Upper lobe of right lung (tissue), 1 donor: ENCODE measurements at places on chromosomes 2 and 18. TPM values are rescaled to one million over a fixed set of nuclear protein-coding genes. Genes with fewer than 3 reads are reported as not detected.

DNA sequence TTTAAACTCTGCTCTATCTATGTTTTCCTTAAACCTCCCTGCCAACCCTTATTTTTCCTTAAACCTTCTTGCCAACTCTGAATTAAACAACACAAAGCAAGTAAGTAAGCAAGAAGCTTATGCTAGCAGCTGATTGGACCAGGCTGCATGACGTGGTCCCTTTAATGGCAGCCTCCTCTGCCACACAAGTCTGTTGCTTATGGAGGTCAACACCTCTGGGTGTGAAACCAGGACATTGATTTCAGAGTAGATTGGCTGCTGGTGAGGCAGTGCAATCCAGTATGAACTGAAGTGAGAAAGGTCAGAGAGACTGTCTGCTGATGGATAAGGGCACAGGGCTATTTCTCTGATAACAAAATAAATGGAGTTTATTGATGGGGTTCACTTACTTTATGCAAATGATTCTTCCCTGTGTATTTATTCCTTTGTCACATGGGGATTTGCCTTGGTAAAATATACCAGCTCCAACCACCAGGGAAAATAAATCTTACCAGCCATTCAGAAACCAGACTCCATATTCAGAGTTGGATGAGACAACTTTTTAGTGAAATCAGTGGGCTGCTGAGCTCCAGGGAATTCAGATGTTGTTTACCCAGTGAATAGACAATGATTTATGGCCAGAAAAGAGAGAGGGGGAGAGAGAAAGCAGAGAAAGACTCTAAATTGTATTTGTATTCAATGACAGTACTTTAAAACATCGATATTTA, 112.2 kb upstream of the NCKAP5 start:
- DNase-seq = no peak

- no peak for DNase-seq
These were observed 525.4 kb upstream of the SALL3 start for GRCh38 chr18:78454221-78454620.

The CLEC4F gene
- 1.2 TPM for total RNA-seq

GRCh38 chr2:201466050-201466675, 14.6 kb downstream of the STRADB start:
- DNase-seq = no peak

DNA sequence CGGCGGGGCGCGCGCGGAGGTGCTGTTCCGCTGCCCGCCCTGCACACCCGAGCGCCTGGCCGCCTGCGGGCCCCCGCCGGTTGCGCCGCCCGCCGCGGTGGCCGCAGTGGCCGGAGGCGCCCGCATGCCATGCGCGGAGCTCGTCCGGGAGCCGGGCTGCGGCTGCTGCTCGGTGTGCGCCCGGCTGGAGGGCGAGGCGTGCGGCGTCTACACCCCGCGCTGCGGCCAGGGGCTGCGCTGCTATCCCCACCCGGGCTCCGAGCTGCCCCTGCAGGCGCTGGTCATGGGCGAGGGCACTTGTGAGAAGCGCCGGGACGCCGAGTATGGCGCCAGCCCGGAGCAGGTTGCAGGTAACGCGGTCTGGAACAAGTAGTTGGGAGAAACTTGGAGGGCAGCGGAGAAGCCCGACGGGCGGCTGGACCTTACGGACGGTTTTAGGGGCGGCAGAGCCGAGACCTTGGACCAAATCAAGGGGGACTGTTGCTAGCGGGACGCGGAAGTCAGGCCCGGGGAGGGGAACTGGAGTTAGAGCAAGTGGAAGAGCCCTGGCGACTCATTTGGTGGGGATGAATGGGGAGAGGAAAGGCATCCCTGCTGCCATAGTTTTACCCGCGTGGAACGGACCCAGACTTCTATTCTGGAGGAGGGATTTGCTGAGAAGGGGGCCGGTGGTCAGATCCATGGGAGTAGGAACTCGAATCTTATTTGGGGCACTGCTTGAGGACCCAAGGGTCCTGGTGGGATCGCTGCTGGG, 573 bp downstream of the IGFBP2 start:
- DNase-seq = no peak

DNA sequence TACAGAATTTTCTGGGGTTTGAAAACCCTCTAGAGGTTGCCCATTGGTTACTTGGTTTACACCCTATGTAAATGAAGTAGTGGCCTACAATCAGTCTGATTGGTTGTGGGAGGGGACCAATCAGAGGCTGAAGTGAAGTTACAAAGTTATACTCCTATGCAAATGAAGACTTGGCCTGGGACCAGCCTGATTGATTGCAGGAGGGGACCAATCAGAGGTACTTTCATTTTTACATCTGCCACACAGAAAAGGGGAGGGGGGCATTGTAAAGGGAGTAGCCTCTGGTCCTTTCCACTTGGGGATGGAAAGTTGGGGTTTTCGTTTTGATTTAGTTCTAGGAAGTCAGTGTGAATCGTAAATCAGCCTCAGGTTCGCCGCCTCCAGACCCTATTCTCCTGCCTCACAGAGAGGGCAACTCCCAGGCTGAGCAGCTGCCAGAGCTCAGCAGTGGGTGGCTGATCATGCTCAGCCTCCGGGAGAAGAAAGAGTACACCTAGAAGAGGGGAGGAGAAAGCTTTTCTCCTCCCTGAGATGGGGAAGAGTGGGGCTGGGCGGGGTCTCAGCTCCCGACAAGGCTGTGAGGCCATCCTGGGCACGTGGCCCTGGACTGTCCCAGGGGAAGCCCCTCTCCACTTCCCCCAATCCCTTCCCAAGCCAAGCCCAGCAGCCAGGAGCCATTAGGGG, 372.5 kb downstream of the GALR1 start:
- DNase-seq = no peak

DNA sequence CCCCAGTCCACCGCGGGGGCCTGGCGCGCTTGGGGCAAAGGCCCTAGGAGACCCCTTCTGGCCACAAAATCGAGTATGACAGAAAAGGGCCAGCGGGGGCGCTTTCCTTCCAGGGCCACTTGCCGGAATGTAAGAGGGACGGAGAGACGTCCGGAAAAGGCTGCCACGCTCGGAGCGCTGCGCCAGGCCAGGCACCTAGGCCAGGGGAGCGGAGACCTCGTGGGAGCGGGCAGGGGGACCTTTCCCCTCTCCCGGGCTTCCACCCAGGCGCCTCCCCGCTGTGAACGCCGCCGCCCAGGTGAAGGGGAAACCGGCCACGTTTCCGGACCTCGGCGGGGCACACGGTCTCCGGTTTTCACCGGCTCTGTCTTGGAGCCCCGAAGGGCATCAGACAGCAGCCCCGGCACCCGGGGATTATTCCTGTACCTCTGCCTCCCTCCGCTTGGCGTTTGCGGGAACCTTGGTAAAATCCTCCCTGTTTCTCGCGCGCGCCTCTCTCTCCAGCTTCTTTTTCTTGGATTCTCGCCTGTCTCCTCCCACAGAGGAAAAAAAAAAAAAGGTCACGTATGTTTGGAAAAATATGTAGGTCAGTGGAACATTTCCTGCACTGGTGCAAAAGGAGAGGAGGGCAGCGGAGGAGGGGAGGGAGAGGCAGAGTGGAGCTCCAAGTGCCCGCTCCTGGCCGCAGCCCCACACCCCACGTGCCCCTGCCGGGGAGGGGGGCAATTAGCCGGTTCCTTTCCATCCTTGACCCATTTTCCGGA, 1.2 kb upstream of the NPAS2 start:
- DNase-seq = peak; percentile 80

The TTC32 gene
- total RNA-seq = 12.4 TPM

The CYP26B1 gene
- 3.8 TPM for total RNA-seq

The POTEC gene
- not detected for total RNA-seq

GRCh38 chr2:161141033-161141432, 19.2 kb upstream of the TANK start:
- no peak for DNase-seq

DNA sequence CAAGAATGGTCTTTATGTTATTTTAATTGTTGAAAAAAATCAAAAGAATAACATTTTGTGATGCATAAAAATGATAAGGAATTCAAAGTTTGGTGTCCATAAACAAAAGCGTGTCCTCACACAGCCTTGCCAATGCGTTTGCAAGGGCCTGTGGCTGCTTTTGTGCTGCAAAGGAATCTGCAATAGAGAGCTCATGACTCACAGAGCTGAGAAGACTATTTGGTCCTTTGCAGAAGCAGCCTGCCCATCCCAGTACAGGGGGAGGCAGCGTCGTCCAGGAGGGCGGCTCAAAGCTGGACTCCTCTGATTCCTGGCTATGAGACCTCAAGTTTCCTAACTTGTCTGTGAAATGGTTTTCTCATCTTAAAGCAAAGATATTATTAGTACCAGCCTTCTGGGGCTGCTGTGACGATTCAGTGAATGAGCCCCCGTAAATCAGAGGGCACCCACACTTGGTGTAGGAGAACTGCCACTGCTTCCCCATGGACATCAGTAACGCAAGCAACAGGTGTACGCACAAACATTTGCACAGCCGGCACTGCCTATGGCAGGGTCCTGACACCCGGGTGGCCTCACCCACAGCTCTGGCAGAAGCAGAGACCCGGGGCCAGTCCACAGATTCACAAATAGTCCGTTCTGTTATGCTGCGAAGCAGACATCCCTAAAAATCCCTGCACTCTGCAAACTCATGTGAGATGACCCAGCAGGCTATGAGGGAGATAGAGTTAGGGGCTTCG, 70.6 kb upstream of the ASAP2 start:
- DNase-seq = no peak

- no peak for DNase-seq
These were observed 305.2 kb downstream of the ETAA1 start for GRCh38 chr2:67702284-67702683.
